ENCODE measurements at places on chromosomes 6 and 20.

GRCh38 chr6:95847061-95847460, 168.7 kb upstream of the FUT9 start:
- no peak for DNase-seq

- no peak for DNase-seq
These were observed 498.8 kb downstream of the PTPRT start for GRCh38 chr20:42690842-42691437.

- DNase-seq = peak; percentile 24
These were observed 130.2 kb upstream of the AKIRIN2 start for GRCh38 chr6:87832025-87832825.

- peak; percentile 94 for DNase-seq
These were observed 792.0 kb downstream of the MAFB start for GRCh38 chr20:39897058-39897457.

GRCh38 chr6:149400050-149400449, at the start of gene SUMO4:
TSS of gene SUMO4 (plus strand) at chr6:149400262. CDS start at chr6:149400392, 130 bp downstream.
- DNase-seq = no peak

DNA sequence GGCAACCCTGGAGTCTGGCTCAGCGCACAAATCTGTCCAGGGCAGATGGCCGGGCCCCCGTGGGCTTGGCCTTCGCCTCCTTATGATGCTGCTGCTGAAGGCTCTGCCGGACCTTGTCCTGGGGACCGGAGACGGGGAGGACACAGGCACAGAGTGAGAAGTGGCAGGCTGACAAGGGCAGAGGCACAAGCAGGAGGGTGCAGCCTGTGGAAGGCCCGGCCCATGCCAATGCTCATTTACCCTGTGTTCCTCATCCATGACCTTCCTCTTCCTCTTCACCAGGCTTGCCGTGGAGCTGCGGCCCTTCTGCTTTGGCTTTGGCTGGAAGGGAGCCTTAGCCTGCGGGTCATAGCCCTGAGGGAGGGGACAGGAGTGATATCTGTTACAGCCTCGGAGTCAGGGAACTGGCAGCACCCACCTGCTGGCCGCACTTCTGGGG, 2.4 kb downstream of the B3GALT4 start:
- no peak for DNase-seq

All from AG10803 (cell line).